ENCODE measurements at places on chromosomes 13 and 19.

- no peak for DNase-seq
Measured at GRCh38 chr13:112690283-112690929, 568 bp downstream of the ATP11A start.

DNA sequence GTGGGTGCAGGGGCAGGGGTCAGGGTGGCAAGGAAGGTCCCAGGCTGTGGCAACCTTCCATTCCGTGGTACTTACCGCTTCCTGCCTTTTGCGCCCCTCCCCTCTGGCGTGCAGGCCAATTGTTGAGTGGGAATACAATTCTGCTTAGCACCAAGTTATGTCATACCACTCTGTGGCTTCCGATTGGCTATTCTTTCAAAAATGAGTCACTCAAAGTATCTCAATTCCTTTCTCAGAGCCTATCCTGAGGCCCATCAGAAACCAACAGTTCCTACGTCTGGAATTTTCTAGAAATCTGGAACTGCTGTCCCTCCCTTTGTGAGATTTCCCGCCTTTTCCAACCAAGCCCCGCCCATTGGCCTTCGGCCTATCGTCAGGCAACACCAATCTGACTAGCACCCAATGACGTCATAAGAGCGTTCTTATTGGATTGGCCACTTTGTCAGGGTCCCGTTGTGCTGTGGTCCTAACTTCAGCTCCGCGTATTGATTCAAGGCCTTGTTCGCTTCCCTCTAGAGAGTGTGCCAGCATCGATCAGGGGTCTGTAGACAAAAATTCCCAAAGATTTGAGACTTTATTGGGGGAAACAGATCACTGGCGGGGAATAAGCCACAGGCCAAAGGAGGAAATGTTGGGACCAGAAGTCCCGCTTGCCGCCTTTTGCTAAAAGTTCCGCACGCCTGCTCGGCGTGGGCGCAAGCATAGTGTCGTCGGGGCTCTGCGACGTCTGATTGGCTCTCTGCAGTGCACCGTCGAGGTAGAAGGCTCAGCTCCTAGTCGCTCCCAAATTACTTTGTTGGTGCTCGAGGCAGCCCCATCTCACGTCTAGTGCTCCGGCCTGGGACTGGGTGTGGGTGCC, 11.7 kb downstream of the NTN5 start:
- no peak for DNase-seq

- no peak for DNase-seq
Measured at GRCh38 chr19:33332248-33332647, 29.9 kb upstream of the CEBPA start.

DNA sequence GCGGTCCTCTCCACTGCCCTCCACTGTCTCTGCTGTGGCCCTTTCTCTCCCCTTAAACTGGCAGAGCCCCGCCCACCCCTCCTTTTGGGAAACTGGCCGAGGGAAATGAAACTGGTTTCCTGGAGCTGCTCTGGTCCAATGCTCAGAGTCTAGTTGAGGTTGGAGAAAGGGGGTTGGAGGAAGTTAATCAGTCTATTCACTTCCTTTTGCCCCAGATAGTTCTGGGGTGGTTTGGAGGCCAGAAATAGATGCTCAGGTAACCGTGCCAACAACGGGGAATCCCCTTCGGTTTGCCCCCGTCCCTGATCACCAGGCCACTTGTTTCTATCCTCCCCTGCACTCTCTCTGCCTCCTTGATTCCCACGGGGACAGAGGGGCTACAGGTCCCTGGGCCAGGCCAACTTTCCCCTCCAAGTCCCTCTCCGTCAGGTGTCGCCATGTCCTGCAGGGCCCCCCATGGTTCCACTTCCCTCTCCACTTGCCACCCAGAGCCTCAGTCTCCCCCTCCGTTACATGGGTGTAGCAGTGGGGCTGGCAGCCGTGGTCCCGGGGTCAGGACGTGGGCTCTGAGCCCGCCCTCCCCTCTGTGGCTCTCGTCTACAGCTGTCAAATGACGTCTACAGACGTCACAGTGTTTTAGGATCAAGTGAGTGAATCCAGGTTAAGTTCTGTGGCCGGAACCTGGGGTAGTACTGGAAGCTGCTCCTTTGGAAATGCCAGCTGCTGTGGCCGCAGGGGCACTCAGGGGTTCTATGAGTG, at the start of gene IL4I1:
Gene IL4I1, minus strand, starts transcription at position 25 of the 759 bp plus-strand sequence. CDS start 727 bp downstream, outside the sequence.
- DNase-seq = peak; percentile 73

- DNase-seq = no peak
Measured at GRCh38 chr13:29937841-29938240, 87.4 kb upstream of the UBL3 start.

- peak; percentile 70 for DNase-seq
Measured at GRCh38 chr19:48872884-48873475, 759 bp downstream of the PPP1R15A start.

DNA sequence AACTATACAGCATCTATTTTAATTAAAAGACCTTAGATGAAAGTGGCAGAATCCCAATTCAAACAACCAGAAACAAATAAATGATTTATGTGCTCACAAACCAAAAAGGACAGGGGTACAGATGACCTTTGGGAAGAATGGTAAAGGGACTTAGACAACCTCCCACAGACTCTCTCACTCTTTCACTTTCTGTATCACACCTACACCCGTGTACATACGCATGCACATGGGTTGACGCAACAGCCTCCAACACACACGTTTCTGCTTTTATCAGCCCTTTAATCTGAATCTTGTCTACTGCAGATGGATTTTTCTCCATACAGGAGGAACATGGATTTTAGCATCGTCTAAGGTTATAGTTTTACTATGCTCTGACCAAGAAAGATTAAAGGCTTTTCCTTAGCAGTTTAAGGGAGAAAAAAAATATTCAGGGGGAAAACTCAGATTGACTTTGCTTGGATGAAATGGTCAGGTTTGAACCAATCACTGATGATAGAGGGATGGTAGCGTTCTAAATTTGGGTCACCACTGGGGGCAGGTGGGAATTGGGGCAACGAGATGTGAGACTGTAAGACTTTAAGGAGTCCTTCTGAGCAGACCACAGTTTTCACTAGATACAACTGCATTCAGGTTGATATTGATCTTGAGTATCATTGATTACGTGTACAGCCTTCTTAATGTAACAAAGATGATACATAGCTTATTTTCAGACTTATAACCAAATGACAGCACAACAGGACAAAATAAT, 166.1 kb downstream of the ITGBL1 start:
- no peak for DNase-seq

DNA sequence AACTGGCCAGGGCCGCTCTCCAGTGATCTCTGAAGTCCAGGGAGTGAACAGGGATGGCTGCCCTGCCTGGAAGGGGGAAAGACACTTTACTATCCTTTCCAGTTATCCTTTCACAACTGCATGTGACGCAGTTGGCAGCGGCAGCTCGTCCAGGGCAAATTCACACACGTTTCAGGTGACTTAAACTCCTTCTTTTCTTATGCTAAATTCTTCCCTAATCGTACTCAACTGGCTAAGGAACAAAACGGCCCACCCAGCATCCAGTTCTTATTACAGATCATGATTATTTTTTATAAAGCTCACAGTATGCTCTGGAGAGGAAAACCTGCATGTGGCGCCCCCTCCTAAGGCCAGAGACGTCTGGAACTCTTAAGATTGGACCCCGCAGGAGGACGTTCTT, 767.1 kb downstream of the UQCRFS1 start:
- DNase-seq = no peak

- no peak for DNase-seq
Measured at GRCh38 chr13:99506634-99507033, 5.4 kb downstream of the TM9SF2 start.

GRCh38 chr13:61040181-61040580, 375.5 kb downstream of the PCDH20 start:
- no peak for DNase-seq

GRCh38 chr13:40480012-40480914, 186.2 kb downstream of the FOXO1 start:
- no peak for DNase-seq

DNA sequence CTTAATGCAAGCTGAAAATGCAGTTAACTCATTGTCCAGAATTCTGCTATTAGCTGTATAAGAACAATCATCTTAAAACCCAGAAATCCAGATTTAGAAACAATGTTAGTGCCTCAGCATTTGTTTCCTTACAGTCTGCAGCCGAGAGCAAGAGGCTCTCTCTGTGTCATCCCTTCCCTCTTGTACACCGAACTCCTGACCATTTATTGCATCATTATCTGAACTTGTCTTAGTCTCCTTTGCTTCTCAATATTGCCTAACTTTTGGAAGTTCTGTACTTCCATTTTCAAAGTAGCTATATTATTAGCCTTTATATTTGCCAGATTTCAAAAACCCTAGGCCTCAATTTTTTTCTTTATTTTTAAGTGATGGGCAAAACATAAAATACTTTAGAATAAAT, 27.1 kb downstream of the RNASEH2B start:
- no peak for DNase-seq

DNA sequence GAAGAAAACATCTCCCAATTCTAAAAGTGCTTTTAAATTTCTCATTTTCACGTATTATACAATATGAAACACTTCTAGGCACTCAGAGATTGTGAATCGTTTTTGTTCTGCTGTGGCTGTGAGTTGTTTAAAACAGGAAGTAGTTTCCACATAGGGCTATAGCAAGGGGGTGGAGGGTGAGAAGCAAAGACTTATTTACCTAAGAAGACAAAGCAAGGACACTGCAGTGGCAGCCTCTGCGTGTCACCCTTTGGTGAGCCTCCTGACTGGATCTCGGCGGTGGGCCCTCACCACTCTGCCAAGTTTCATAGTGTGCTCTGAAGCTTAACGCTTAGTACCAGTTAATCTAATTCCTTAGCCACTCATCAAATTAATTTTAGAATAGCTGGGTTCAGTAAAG, 56.8 kb downstream of the TNFSF13B start:
- DNase-seq = no peak

DNA sequence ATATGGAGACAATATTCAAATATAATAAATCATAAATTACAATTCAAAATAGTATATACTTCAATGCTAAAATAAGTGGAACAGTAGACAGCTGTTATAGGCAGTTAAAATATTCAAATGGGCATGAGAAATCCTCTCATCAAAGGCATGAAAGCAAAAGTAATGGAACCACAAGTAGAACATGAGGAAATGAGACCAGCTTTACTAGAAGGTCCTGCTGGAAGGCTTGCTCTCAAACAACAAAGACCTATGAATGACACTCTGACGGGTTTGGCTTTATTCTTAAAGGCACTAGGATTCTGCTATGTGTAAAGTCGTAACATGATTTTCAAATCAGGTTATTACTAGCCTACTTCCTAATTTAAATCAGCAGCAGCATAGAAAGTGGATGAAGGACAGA, 148.1 kb downstream of the VWA8 start:
- DNase-seq = no peak

DNA sequence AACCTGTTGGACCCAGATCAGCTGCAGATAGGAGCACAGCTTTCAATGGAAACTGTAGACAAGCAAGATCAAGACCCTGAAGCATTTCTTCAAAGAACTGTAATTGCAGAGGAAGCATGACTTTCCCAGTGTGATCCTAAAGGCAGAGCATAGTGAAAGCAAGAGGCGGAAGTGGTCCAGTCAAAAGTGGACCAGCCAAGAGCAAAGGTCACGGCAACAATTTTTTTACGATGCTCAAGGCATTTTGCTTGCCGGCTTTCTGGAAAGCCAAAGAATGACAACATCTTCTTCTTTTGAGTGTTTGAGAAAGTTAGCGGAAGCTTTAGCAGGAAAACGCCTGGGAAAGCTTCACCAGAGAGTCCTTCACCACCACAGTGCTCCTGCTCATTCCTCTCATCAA, 111.6 kb downstream of the RNF17 start:
- DNase-seq = no peak

Data from epithelial cell of proximal tubule (primary cell).